ENCODE measurements at places on chromosomes 1 and 21.

DNA sequence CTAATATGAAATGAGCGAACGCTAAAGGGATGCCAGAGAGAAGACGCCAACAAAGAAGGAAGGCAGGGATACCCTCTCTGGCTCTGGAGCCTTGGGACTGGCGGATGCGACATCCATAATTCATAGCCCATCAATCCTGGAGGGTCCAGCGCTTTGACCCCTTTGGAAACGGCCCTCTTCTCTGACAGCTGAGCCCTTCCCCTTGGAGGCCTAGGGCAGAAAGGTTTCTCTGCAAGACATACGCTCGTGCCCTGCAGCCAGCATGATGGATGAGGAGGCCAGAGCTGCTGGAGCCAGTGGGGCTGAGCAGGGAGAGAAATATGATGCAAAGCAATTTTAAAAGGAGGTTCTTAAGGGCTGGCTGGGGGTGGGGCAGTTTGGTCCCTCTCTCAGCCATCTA is 22.2 kb downstream of the OPTC start:
- no peak for DNase-seq

DNA sequence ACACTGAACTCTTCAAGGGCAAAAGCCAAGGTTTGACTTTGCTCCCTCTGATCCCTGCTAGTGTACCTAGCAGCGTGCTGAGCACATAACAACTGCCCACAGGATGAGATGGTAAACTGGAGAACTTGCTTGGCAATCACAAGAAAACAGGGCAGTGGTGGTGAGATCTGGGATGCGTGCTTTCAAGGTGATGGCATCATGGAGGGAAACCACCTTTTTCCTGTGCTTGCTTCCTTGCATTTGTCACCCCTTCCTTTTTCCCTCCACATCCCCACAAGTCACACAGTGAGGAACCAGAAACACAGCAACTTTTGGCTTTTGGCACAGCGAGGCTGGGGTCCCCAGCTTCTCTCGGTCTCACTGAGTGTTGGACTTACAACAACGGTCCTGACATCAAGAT is 31.4 kb upstream of the BECN2 start:
- DNase-seq = no peak

DNA sequence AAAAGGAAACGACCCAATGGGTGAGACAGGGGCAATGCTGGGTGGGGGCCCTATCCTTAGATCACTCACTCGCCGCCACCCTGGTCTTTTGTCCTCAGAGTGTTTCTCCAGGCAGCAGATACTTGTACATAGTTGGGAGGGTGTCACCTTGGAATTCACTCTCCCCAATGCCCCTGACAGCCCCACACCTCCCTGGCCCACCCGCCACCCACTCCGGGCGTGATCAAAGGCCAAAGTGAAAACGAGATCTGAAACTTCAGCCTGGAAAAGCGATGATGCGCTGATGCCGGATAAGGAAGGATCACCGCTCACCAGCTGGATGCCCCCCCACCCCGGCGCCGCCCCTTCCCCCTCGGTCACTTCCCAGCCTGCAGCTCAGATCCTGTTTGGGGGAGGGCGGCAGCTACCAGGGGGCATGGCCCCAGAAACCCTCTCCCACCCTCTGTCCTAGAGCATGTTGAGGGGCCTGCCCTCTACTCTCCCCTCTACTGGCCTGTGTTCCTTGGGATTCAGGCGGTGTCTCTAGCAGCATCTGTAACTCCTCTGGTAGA is 33.6 kb upstream of the CASZ1 start:
- no peak for DNase-seq

DNA sequence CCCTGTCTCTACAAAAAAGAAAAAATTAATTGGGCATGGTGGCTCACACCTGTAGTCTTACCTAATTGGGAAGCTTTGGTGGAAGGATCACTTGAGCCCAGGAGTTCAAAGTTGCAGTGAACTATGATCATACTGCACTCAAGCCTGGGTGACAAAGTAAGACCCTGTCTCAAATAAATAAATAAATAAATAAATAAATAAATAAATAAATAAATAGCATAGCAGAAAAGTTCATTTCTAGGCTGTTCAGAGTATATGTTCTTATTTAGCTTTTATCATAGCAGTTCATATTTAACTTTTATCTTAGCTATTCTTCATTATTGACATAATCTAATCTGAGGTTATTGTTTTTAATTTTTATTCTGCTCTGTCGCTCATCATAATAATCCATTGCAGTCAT is 8.7 kb upstream of the SEC16B start:
- DNase-seq = no peak

DNA sequence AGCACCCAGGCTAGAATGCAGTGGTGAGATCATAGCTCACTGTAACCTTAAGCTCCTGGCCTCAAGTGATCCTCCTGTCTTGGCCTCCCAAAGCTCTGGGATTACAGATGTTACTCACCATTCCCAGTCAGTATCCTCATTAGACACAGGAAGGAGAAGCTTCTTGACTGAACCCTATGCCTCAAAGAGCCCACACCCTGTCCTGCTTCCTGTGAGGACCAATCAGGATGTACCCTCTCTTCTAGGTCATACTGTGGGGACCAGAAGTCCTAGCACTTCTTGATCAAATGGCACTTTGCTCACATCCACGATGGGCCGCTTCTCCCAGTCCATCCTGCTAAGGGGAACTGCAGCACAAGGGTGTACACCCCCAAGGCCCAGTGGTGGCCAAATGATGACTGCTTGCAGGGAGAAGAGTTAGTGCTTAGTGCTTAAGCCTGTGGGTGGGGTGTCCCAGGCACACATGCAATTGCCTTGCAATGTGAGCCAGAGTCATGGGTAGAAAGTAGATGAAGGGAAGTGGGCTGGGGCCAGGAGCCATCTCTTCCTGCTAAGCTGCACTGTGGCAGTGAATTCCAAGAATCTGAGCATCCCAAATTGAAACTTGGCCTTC is 9.8 kb downstream of the CD34 start:
- no peak for DNase-seq

- no peak for DNase-seq
Measured at GRCh38 chr1:246771366-246771765, 47.2 kb downstream of the SCCPDH start.

DNA sequence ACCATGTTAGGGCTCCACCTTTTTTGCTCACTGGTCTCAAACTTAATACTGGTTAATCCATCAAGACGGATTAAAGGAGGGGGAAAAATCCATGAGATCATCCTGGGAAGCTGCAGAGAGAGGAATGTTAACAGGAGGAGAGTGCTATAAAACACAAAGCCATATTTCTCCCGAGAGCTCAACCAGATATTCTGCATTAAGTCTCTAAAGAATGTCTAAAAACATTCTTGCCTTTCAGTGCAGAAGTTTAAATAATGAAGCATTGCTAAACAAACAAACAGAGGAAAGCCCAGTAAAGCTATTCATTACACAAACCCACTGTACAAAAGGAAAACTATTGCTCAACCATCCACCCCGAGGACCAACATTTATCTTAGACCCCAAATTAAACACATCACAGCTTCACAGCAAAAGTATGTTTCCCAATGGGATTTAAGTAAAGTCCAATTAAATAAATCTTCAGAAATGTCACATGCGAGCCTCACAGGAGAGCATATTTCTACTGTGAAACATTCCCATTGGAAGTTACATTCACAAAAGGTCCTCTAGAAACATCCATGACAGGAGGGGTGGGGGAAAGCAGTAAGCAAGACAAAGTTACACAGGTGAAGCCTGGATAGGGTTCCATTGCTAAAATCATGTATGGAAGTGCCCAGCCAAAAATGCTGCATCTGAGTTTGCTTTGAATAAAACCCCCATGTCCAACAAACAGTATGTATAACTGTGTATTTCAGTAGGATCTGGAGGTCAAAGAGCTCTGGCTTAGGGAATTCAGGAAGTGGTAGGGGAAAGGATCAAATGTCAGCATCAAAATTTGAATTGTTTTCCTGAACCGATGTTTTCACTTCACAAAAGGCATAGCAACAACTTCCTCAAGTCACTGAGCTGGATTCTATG is 23.3 kb downstream of the DUSP10 start:
- no peak for DNase-seq

DNA sequence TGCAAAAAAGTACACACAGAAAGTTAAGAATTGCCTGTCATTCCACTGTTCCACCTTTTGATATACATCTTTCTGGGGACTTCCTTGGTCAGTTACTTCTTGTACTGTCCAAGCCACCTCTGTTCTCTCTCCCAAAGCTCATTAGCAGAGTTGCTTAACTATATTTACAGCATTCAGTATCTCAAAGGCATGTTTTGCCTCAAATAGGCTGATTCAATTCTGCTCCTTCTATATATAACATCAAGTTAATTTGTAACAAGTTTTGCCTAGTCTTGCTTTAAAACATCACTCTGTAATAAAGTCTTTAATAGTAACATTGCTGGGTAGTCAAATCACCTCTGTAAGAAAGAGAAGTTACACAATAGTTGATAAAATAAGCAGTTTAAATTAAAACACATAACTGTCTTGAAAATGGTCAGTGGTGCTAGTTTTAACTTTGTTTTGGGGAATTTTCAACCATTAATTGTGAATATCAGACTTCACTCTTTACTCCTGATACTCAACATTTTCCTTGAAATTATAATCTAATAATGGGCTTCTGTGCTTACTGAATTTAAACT is 35.7 kb downstream of the EDARADD start:
- no peak for DNase-seq

GRCh38 chr1:204124639-204125038 is 27.2 kb downstream of the ETNK2 start:
- DNase-seq = no peak

DNA sequence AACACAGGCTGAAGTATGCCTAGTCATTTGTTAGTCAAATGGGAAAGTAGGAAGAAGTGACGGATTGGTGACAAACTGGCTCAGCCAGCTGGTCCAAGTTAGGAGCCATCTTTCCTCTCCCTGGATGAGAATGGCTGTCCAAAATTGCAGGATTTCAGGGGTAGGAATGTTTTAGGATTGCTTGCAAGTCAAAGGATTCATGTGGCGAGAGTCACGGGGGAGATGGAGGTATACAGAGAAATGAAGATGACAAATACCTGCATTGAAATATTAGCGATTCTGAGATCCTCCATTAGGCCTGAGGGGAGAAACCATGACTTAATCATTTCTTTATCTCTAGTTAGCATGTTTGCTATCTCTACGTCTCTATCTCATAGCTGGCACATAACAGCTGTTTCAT is 41.8 kb upstream of the PIGC start:
- DNase-seq = no peak

GRCh38 chr1:175715742-175716141 is 27.7 kb downstream of the TNR start:
- no peak for DNase-seq

- DNase-seq = no peak
Measured at GRCh38 chr1:6345009-6345408, 48.6 kb downstream of the ACOT7 start.

DNA sequence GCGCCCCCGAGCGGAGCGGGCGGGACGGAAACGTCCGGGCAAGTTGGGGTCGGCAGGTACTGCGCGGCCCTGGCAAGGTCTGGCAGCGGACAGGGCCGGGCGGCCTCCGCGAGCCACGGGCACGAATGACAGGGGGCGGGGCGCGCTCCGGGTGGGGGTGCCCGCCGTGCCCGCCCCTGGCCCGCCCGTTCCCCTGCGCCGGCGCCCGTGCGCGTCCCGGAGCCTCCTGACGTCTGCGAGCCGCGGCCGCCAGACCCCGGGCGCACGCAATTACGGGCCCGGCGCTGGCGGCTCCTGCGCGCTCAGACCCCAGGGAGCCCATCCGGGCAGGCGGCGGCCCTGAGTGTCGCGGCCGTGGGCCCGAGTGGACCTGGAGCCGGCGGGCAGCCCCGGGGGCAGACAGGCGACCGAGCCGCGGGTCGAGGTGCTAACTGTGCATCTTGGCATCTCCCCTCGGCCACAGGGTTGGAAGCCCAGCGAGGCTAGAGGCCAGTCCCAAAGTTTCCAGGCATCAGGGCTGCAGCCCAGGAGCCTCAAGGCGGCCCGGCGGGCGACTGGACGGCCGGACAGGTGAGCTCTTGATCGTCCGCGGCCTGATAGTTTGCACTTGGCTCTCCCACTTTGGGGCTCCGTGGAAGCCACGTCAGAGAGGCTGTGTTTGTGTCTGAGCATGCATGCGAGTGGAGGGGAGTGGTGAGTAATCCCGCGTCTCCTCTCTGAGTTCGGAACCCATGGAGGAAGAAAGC is 918 bp downstream of the MIB2 start:
- DNase-seq = peak; percentile 59

GRCh38 chr1:212605441-212606394 is 2.8 kb upstream of the ATF3 start:
- DNase-seq = no peak

DNA sequence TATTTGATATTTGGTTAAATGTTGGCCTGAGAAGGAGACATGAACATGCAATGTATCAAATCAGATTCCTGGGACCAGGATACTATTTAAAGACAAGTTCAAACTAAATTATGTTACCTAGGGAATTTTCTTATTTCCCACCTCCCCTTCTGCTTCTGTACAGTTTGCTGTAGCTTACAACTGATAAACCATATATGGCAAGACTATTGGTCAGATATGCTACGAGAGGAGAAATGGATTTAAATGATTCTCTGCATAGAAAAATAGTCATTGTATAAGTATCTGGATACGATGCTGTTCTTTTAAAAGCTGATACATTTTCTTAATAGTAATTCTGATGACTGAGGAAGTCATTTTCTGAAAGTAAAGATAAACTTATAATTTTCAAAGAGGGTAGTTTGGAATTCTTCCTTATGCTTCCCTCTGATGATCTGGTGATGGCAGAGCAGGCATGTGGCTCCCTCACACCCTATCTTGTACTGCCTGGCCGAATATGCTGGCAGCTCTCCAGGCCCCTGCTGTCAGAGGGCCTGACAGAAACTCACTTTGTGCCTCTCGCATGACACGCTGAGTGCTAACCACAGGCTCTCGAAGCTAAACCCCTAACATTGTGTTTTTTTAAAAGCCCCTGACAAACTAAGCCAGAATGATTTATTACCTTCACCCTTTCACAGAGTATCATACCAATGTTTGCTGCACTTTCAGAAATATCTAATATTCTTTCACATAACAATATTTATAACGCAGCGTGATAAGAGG is 19.4 kb downstream of the RRP15 start:
- no peak for DNase-seq

GRCh38 chr1:95723346-95723745 is 489.3 kb downstream of the RWDD3 start:
- DNase-seq = no peak

DNA sequence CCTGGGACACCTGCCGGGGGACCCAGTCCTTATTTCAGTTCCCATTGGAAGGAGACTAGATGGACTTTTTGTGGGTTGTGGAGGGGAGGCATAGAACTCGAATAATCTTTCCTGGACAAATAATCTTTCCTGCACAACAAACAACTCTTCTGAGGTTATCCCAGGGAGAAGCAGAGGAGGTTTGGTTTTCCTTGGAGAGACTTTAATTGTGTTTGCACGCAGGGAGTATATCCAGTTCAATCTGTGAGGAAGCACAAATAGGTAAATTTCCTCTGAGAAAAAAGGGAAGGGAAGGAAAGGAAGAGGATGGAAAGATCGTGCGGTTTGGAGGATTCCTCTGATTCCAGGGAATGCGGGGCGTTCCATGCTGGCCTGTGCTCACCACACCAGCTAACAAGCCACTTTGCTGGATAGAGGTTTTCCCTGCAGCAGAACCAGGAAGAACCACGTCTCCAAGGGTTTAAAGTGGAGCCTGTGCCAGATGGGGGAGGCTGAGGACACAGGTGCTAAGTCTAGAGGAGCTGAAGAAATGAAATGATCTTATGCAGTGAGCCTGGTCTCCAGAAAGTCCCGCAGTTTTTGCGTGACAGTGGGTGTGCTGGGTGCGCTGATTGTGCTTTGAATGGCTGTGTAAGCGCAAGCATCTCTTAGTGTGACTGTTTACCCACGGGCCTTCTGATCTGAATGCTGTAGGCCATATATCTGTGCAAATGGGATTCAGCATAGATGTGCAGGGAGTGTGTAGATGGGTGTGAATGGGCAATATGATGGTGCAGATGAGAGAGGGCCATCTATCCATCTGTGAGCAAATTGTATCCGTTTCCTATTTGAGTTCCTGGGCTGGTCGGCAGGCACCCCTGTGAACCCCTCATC is 7.6 kb downstream of the PAX7 start:
- no peak for DNase-seq
